ENCODE measurements at places on chromosomes 7 and 10. TPM values are rescaled to one million over a fixed set of nuclear protein-coding genes. Genes with fewer than 3 reads are reported as not detected.

GIGYF1 gene
- total RNA-seq: 32.8 TPM

WASHC2C gene
- total RNA-seq: 17.9 TPM

ELAPOR2 gene
- total RNA-seq: 3.9 TPM

TRPV5 gene
- total RNA-seq: not detected

Measured in activated naive CD4-positive, alpha-beta T cell treated with anti-CD3 and anti-CD28 coated beads for 36 hours (primary cell).